C1 segment of cervical spinal cord (tissue), 14 donors: ENCODE measurements at places on chromosomes 3 and 15.

- no peak for DNase-seq
Observed at GRCh38 chr3:1677576-1678156, 421.0 kb upstream of the CNTN4 start.

- DNase-seq, result no peak
Observed at GRCh38 chr3:52026041-52026440, 30.3 kb downstream of the DUSP7 start.

DNA sequence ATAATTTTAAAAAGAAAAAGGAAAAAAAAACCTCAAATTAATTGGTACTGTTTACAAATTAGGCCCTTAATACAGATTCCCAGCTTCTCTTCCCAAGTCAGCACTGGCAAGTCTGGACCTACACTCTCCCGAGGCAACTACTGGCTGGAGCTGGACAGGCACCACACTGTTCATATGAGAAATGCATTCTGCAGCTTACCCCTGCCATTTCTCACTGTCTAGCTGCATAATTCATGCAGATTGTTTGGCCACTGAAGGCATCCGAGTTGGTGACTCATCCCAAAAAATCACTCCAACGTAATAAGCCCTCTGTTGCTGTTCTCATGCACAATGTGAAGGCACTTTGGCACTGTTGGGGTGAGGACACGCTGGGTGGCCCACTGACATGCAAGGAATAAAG lies 45.3 kb downstream of the ROPN1B start:
- no peak for DNase-seq

DNA sequence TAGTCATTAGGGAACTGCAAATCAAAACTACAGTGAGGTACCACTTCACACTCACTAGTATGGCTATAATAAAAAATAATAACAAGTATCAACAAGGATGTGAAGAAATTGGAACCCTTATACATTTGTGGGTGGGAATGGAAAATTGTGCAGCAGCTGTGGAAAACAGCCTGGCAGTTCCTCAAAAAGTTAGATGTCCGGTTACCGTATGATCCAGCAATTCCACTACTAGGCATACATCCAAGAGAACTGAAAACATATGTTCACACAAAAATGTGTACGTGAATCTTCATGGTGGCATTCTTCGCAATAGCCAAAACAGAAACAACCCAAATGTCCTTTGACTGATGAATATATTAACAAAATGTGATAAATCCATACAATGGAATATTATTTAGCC lies 187.9 kb upstream of the LYSMD4 start:
- no peak for DNase-seq

DNA sequence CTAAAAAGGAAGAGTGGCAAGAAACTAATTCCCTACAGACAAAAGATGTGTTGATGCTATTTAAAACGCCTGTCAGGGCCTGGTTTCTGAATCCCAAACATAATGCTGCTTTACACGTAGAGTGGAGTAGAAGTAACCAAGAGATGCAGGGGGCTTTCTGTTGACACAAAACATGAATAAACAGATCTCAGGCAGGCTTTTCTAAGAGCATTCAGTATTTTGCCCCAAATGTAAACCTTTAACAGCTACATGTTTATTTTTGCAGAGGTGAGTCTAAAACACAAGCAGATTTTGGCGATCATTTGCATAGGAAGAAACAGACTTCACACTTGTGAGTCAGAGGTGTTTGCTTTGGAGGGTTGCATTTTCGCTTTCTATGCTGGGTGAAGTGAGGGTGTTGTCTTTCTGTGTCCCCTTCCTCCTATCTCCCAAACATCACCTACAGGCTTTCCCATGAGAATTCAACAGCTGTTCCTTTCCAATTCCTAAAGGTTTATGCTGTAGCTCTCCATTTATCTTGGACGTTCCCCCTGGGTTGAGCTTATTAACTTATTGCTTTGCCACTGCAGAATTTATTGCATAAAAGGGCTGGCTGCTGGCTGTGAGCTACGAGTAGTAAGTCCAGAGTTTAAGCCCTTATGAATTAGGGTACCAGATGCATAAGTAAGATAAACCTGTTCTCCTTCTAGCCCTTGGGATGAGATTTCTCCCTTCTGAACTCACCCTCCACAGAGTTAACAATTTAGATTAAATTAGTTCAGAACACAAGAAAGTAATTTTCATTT lies 156.7 kb downstream of the DIPK2A start:
- no peak for DNase-seq

DNA sequence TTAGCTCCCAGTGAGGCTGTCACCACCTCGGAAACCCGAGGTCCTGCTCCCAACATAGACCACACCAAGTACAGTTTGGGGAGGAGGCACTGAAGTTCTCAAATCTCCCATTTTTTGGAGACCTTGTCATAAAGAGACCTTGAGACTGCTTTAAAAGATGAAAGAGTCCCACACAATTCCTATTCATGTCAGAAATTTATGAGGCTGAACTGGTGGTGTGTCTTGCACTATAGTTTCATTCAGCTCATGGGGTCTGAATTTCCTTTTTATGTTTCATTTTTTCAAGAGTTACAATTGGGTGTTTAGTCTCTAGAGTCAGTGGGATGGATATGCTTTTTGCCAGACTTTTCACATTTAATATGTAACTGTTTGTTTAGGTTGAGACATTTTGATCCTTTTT lies 318.1 kb upstream of the LRRFIP2 start:
- DNase-seq, result no peak

DNA sequence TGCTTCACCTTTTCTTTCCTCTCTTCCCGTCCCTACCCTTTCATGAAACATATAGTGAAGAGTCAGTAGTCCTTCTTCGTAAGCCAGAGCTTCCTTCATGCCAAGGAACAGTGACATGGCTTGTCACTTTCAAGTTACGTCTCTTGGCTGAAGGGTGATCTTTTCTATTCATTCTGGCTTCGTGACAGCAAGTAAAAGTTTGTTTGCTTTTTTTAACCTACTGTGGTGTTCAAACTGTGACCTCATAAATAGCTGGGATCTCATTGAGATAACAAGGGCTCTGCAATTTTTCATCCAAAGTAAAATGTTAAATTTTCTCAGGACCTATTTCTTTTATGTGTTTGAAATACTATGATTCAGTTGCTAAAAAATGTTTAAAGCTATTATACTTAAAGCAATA lies 10.5 kb downstream of the CDIN1 start:
- DNase-seq, result no peak

GRCh38 chr3:35137612-35138011 lies 501.7 kb upstream of the ARPP21 start:
- DNase-seq, result no peak

DNA sequence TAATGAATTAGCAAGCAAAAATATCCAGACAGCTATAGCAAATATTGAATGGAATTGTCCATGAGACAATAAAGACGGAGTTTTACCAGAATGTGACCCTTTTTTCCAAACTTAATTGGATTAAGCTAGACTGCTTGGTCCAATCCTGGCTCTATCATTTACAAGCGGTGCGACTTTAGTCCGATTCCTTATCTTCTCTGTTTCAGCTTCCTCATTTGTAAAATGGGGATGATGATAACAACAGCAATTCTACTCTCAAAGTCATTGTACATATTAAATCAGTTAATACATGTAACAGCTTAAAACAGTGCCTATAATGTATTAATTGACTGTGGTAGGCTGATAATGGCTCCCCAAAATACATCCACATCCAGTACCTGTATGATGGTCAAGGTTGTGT lies 62.1 kb upstream of the CRBN start:
- no peak for DNase-seq

DNA sequence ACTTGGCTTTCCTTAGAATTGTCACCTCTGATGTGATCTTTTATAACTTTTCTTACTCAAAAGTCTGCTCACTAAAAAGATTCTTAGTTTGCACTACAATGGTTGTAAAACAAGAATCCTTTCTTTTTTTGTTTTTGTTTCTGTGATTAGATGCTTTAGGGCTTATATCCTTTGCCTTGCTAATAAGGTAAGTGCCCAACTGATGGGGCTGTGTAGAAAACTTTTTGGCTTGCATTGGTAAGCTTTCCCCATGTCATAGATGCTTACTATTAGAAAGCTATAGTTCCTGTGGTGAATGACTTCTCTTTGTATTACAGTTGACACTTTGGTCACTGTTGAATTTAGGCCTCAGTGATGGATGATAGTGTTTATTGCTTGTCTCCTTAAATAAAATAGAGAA lies 5.1 kb downstream of the ABHD5 start:
- DNase-seq, result no peak

DNA sequence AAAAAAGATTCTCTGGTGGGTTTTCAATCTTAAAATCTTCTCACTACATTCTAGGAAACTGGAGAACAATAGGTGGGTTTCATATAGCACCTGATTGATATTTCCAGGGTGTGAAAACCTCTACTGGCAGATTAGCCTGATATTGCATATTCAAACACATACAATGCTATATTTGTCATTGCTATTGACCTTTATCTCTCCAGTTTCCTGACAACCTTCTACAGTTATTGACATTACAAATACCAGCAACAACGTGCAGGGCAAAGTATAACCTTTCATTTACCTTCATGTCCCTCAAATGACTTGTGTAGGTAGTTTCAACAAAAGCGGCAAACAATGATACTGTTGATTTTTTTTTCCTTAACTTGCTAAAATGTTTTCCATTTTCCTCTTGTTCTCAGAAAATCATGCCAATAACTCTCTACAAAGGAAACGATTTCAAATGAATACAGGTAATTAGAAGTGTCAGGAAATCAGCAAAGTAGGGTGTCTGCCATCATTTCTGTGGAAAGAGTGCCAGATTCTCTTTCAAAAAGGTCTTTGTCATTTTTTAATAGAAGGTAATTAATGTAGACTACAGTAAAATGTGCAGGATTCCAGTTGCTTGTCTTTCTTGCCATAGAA lies 72.6 kb upstream of the CDIN1 start:
- DNase-seq, result no peak

DNA sequence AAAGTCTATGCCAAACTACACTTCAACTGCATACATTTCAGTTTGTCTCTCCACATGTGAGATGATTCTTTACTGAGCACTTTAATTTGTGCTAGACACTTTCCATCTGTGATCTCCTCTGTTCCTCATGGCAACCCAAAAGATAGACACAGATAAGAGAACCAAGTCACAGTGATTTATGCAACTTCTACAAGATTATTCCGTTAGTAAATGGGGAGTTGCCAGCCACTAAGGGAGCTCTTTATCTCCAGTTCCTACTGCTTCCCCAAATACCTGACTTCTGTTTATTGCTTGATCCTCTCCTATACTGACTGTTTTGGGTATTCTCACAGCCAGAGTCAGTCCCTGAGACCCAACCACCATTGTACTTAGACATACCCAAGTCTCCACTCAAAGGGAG lies 24.1 kb upstream of the AKAP13 start:
- no peak for DNase-seq

- no peak for DNase-seq
Observed at GRCh38 chr15:85336880-85337279, 43.5 kb upstream of the AKAP13 start.

DNA sequence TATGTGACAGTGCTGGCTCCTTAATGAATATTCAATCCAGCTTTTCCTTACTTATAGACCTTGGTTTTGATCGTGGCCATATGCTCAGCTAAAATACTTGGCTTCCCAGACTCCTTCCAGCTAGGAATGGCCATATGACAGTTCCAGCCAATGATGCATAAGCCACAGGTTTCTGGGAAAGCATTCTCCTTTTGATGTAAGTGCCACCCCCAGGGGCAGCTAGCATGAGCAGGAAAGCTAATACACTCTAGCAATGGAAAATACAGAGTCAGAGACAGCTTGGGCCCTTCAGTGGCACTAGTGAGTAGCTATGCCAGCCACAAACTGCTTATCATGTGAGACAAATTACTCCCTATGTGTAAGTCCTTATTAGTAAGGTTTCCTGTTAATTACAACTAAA lies 26.7 kb downstream of the TBC1D2B start:
- no peak for DNase-seq

DNA sequence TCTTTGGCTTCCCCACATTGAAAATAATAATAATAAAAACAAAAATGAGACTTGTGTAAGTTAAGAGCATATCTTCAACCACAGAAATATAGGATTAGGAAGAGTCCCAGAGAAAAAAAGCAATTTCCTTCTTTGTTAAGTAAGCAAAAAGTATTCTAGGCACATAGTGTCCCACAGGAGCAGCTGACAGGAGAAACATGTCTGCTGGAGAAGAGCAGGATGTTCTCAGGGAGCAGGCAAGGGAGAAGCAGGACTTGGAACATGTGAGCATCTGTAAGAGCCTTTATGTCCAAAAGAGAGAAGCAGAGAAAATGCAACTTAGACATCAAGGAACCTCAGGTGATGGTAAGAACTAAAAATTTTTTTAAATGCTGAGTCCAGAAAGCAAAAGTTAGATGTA lies 39.0 kb downstream of the TTC23 start:
- DNase-seq, result no peak

DNA sequence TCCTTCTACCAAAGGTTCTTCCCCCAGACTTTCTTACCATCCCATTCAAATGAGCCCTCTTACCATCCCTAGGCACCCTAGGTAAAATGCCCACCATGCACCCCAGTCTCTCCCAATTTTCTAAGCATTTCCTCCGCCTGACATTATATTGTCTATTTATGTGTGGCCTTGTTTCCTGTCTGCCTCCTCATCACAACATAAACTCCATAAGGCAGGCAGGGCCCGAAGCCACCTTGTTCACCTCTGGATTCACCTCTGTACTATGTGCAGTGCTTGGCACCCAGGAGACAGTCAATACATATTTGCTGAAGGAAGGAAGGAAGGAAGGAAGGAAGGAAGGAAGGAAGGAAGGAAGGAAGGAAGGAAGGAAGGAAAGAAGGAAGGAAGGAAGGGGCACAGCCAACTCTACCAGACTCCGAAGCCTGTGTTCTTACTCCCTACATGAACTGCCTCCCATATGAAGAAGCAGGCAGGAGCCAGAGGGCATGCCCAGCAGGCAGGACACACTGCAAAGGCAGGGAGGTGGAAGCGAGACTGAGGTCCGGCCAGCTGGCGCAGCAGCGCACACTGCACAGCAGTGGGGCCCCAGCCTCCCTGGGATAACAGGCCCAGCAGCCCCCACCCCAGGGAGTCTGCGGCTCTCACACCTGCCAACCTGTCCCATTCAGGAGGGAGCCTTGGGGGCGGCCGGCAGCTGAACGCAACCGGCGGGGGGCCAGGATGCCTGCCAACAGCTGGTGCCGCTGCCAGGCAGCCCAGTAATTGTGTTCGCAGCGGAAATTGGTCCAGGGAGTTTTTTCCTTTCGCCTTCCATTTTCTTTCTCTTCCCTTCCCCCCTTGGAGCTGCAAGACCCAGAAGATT lies 106.0 kb upstream of the LINGO1 start:
- DNase-seq, result no peak

DNA sequence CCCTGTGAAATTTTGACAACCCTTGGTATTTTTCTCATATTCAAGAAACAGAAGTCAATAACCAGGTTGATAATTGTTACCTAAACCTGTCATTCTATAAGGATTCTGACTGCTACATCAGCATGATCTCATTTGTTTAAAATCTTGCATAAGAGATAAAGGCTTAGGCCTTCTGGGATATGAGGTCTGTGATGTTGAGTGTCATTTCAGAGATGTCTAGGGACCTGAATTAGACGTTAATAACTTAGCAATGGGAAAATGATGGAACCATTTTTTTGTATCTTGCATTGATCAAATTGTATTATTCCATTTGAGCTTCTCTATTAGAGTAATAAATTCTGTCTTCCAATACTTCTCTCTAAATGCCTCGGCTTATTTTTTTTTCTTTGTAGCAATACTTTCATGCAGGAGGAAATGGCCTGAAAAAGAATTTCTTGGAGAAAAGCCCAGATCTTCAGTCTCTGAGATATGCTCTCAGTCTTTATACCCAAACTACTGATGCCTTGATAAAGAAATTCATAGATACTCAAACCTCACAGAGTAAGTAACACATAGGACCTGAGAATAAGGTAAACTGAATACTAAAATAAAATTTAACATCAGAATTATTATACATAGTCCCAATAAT lies 589.3 kb downstream of the UNC13C start:
- DNase-seq, result no peak
